Renal cortex interstitium (tissue), 15 donors: ENCODE measurements at places on chromosomes 1 and 21. TPM values are rescaled to one million over a fixed set of nuclear protein-coding genes. Genes with fewer than 3 reads are reported as not detected.

DNA sequence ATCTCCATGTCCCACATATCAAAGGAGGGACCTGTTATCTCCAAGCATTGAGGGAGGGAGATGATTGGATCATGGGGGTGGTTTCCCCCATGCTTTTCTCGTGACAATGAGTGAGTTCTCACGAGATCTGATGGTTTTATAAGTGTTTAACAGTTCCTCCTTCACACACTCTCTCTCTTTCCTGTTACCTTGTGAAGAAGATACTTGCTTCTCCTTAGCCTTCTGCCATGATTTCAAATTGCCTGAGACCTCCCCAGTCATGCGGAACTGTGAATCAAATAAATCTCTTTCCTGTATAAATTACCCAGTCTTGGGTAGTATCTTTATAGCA is 91.6 kb downstream of the DDAH1 start:
- no peak for DNase-seq

DNA sequence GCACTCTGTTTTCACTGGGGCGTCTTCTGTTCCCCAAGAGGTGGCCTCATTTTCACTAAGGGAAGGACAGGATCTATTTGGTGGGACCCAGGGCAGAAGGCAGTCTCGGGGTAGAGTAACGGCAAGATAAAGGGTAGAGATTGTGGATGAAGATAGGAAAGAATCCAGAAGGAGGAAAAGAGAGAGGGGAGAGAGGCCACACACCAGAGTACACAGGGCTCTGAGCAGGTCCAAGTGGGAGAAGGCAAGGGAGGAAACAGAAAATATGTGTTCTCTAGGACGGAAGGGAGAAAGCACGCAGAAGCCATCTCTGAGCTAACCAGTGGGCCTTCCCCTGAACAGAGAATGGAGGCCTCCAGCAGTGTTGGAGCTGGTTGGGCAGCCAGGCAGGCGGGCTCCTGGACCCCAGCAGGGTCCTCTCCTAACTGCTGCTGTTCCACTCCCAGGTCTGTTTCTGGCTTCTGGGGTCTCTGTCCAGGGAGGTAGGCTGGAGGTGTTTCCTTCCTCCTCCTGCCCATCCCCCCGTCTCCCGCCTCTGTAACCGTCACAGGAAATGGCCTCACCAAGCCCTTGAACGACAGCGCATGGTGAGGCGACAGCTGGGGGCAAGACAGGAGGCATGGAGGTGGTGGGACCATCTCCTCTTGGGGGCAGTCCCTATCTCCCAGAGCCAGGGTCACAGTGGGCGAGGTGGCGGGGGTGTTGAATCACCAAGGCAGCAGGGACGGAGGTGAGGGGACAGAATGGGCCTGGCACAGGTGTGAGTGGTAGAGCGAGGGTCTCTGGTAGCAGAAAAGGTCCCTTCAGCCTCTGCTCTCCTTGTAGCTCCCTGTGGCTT is 649 bp downstream of the PTPN7 start:
- DNase-seq: no peak

GRCh38 chr1:15279576-15280230 is 32.7 kb downstream of the FHAD1 start:
- DNase-seq: no peak

GRCh38 chr1:53391982-53392381 is 64.1 kb upstream of the LRP8 start:
- DNase-seq: no peak

GRCh38 chr1:56025942-56026341 is 553.4 kb downstream of the PLPP3 start:
- no peak for DNase-seq

DNA sequence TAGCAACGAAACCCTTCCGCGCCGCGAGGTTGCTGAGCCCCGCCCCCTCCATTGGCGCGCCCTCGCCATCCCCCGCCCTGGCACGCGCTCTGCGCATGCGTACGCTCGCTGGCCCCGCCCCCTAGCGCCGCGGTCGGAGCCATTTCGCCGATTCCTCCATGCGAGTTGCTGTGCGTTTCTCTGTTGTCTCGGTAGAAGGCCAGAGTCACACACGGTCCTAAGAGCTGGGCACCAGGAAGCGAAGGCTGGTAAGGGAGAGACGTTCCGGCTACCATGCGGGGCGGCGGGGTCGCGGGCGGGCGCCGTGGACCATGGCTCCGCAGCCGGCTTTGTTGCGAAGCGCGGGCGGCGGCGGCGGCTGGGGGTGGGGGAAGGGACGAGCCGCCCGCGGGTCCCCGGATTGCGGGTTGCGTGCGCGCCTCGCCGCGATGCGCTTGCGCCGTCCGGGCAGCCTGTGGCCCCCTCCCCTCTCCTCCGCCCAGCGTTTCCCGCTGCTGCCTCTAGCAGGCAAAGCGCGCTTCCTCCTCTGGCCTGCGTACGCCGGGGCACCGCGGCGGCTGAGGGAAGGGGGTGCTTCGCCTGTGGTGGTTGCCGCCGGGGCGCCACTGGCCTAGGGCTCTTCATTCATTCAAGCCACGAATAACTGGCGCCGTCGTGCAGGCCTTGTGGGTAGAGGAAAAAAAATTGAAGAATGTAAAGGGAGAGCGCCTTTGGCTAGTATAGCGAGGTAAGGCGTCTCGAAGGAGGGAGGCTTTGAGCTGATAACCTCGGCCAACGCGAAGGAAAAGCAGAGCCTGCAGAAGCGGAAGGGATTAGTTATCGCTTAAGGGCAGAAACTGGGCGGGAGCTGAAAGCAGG is at the start of gene DHX9:
Gene DHX9 (plus strand): TSS at position 139 of the 858 bp plus-strand sequence. CDS start 3,220 bp downstream, outside the sequence.
- DNase-seq: peak; percentile 85

- no peak for DNase-seq
Observed at GRCh38 chr1:116944613-116945012, 34.9 kb downstream of the PTGFRN start.

GRCh38 chr1:160664573-160665051 is 17.8 kb upstream of the SLAMF1 start:
- no peak for DNase-seq

- no peak for DNase-seq
Observed at GRCh38 chr1:246199086-246199645, 307.9 kb downstream of the SMYD3 start.

DNA sequence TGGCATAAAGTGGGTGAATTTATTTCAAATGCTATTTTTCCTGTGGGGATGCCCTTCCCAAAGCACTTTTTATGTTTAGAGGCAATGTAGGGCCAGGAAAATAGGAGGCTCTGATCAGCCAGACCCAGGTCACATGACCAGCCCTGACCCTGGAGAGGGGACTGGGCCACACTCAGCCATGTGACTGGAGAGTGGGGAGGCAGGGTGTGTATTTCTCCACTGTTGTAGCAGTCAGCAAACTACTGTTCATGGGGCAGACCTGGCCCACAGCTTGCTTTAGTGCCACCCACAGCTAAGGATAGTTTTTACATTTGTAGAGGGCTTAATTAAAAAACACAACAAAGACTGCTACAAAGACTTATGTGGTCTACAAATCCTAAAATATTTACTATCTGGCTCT is 153.8 kb downstream of the ACTL8 start:
- DNase-seq: no peak

GRCh38 chr1:19096036-19096833 is 113.8 kb downstream of the UBR4 start:
- DNase-seq: no peak

DNA sequence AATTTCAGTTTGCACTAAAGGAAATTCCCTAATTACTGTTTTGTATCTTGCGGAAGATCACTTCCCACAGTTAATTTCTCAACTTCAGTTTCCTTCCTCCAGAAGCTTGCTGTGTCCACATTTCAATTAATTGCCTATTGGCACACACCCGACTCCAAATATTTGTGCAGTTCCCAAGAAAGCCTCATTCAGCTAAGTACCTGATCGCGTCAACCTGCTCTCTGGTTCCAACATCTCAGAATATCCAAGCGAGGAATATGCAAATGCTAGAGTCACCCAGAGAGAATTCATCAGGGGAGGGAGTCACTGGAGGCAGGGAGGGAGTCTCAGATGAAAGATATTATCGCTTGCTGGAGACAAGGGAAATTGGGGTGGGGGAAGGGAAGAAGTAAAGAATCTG is 351.3 kb downstream of the RRAGC start:
- DNase-seq: no peak

DNA sequence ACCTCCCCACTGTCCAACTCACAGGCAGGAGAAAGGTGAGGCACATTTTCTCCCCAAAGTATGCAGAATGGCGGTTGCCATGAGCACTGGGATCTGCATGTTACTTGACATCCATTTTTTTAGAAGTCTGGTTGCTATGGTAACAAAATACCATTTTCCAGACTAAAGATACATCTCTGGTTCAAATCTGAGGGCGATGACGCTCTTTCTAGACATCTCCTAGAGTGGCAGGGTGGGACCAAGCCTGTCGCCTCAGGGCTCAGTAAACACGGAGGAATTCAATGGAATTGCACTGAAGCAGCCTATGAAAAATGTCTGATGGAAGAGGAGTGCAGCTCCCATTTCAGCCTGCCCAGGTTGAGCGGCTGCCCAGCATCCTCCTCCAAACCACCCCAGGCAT is 21.5 kb upstream of the FAM43B start:
- no peak for DNase-seq

GRCh38 chr1:66290761-66291530 is 243.0 kb upstream of the SGIP1 start:
- DNase-seq: no peak

OR10K2 gene
- not detected for polyA plus RNA-seq

SEC16B gene
- 4.4 TPM for polyA plus RNA-seq

ESPN gene
- polyA plus RNA-seq: 31.4 TPM

SPATA1 gene
- polyA plus RNA-seq: 1.6 TPM

POU3F1 gene
- 0.79 TPM for polyA plus RNA-seq

WNT2B gene
- polyA plus RNA-seq: 4.0 TPM

OXCT2 gene
- polyA plus RNA-seq: 0.33 TPM

RGS7 gene
- 5.2 TPM for polyA plus RNA-seq
